ENCODE measurements at places on chromosomes 7 and 10. TPM values are rescaled to one million over a fixed set of nuclear protein-coding genes. Genes with fewer than 3 reads are reported as not detected.

RTKN2 gene
- 4.9 TPM for total RNA-seq

GPC2 gene
- 1.4 TPM for total RNA-seq

PRSS37 gene
- total RNA-seq: not detected

STX1A gene
- 8.5 TPM for total RNA-seq

SOSTDC1 gene
- total RNA-seq: 0.26 TPM

CRPPA gene
- total RNA-seq: 2.0 TPM

TMEM270 gene
- not detected for total RNA-seq

ENKUR gene
- total RNA-seq: not detected

IQUB gene
- total RNA-seq: 0.10 TPM

MMP21 gene
- total RNA-seq: not detected
